WTC11 (cell line): ENCODE measurements at places on chromosomes 1 and 21.

DNA sequence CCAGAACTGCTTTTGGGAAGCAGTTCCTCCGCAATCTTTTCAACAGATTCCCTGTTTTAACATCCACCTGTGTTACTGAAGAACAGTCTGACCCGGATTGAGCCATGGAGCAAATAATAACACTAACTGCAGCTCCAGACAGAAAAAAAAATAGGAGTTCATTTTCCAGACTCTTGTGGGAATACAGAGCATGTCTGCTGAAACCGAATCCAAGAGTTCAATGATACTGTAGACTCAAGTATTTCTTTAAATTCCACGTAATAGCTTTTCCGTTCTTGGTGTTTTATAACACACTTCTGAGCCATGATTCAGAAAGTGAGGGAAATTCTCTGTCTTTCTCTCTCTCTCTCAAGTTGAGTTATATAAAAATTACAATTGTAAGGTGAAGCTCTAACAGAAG lies 60.6 kb downstream of the DDAH1 start:
- peaks cover 23% of the 10 kb centered on the region for H3K4me1 ChIP-seq
- DNase-seq: no peak
- 0 out of 2 replicates have a peak overlapping the region, but pooled peaks have one; percentile 43 for H3K27ac ChIP-seq
- no peak overlapping the region for H3K4me3 ChIP-seq

- peaks cover 12% of the 10 kb centered on the region for H3K36me3 ChIP-seq
- no peak overlapping the region for H3K4me3 ChIP-seq
Measured at GRCh38 chr1:85555420-85555819, 25.1 kb upstream of the CCN1 start.

- H3K4me1 ChIP-seq: peaks cover 9% of the 10 kb centered on the region
- no peaks in the 10 kb centered on the region for H3K36me3 ChIP-seq
- peaks cover 10% of the 10 kb centered on the region for H3K27me3 ChIP-seq
- H3K4me3 ChIP-seq: no peak overlapping the region
- DNase-seq: no peak
Measured at GRCh38 chr1:157410457-157410856, 141.9 kb downstream of the FCRL5 start.

DNA sequence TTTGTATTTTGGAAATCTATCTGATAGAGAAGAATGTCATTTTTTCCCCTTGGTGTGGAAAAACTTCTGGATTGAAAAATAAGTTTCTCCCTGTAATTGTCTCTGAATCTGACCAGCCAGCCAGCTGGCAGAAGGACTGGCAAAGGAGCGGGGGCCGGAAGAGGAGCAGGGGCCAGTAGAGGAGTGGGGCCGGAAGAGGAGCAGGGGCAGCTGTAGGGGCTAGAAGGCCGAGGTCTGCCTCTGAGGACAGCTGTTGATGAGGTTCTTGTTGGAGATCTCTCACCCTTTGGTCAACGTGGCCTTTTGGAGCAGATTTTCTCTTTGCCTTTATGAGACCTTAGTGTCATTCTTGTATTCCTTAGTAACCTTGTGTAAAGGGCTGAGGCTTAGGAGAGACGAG lies 121.8 kb downstream of the GALNT2 start:
- H3K27me3 ChIP-seq: no peaks in the 10 kb centered on the region
- no peak for DNase-seq
- peaks cover 25% of the 10 kb centered on the region for H3K36me3 ChIP-seq
- no peak overlapping the region for H3K27ac ChIP-seq
- no peak overlapping the region for H3K4me3 ChIP-seq
- peaks cover 57% of the 10 kb centered on the region for H3K4me1 ChIP-seq
